Anterior cingulate cortex (tissue), 58 donors: ENCODE measurements at places on chromosomes 2 and 18.

GRCh38 chr18:68714366-68714711 lies 569 bp downstream of the TMX3 start:
- no peak for DNase-seq

DNA sequence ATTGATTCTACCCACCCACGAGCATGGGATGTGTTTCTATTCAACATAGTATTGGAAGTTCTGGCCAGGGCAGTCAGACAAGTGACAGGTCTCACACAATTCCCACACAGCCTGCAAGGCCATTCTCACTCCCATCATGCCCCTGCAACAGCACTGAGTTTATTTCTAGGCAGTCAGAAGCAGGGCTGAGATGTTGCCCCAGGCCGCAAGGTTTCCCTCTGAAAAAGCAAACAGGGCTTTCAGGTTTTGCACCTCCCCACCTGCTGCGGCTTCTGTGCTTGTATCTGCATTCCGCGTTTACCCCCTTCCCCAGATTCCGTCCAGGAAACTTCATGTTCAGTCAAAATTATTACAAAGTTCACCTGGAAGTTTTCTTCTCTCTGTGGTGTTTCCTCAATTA lies 9.4 kb upstream of the TACR1 start:
- DNase-seq = no peak

DNA sequence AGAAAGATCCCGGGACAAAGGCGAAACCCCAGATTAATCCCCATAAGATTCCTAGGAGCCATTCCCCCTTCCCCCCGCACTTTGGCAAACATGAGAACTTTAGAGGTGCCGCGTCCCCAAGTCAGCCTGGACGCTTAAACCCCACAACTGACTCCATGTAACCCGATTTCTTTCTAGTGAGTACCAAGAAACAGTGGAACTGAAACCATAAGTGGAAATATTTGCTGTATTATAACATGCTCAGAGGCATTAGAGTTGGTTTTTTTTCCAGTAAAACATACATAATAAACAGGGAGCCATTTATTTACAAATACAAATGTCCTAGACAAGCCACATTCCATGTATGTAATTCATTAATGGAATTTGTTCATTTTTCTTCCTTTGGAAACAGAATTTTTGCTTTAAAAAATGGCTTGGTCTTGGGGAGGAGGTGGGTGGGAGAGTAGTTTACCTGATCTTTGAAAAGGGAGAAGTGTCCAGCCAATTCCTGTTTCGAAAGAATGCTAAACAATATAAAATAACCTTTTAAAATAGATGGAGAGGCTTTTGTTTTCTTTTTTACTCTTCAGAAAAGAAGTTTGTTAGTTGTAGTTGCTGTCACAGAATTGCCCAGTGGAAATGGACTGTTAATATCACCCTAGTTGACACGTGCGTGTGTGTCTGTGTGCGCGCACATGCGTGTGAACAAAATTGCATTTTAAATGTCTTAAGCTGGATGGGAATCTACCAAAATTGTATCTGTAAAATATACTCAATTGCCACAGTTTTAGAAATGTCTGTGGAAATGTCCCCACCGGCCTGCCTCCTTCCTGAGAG lies 10.6 kb downstream of the POU3F3 start:
- DNase-seq = no peak

GRCh38 chr18:11581286-11581685 lies 28.1 kb upstream of the SLC35G4 start:
- DNase-seq = no peak

DNA sequence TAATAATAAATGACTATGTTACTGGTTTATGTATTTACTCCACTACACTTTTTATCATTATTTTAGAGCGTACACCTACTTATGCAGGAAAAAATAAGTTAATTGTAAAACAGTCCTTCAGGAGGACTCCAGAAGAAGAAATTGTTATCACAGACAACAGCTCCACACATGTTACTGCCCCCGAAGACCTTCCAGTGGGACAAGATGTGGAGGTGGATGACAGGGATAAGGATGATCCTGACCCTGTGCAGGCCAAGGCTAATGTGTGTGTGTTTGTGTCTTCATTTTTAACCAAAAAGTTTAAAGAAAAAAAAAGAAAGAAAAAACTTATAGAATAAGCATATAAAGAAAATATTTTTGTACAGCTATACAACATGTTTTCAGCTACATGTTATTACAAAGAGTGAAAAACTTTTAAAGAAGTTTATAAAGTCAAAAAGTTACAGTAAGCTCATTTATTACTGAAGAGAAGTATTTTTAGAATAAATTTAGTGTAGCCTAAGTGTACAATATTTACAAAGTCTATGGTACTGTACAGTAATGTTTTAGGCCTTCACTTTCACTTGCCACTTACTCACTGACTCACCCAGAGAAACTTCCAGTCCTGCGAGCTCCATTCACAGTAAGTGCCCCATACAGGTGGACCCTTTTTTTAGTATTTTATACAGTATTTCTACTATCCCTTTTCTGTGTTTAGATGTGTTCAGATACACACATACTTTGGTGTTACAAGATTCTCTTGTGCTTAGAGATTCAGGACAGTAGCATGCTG lies 7.5 kb downstream of the TGFBRAP1 start:
- DNase-seq = no peak

- no peak for DNase-seq
Measured at GRCh38 chr2:36560726-36561125, 37.2 kb downstream of the FEZ2 start.

DNA sequence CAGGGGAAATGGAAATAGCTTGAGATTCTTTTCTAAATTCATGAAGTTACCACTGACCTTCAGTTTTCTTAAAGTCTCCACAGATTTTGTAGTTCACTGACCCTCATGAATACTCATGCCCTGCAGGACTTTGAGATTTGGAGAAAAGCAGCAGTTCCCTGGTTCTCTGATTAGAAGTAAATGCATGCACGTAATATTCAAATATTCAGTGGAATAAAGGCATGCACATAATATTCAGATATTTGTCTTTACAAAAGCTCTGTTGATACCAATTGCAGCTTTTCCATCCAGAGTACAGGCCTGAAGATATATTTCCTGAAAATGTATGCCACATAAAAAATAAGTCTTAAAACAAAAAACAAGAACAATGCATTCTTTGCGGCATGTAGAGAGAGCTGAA lies 219.8 kb downstream of the ADCYAP1 start:
- DNase-seq = no peak

DNA sequence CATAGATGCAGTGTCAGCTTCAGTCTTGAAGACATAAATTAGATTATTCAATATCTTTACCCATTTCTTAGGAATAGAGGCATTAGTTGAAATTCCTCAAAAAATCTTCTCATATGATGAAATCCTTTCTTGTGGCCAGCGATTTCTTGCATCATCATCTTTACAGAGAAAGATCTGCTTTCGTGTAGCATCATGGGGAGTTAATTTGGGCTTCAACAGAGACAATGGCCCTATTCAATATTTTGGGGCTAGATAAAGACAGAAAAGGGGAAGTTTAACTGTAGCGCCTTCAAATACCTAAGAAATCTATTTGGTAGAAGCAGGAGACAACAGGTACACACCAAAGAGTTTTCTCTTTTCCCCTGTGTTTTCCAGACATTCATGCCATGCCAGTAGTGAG lies 73.8 kb downstream of the TGFA start:
- no peak for DNase-seq

DNA sequence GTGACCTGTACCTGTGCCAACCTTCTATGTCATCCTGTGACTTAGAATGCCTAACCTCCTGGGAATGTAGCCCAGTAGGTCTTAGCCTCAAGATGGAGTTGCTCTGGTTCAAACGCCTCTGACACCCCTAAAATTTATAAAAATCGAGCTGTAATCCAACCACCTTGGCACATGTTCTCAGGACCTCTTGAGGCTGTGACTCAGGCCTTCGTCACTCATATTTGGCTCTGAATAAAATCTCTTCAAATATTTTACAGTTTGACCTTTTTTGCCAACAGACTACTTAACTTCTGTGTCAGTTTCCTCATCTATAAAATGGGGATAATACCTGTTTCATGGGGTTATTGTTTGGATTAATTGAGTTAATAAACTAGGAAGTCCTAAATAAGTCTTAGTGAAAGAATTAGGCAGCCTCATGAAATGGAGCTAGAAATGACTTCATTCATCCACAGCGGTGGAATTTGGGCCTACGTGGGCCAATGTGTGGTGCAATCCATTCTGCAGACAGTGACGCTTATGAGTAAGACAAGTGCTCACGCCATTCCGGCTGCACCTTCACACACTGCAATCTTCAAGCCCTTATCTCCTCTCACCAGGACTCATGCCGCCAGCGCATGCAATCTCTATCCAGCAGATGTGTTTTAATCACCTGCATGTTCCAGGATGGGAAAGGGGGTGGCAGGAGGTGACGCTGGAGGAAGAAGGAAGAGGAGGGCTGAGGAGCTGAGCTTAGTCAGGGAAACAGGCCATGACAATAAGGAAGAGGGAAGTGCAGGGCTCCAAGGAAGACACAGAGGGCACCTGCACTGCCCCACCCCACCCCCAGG lies 2.0 kb upstream of the UBE2F start:
- no peak for DNase-seq

GRCh38 chr2:62427146-62427545 lies 78.8 kb downstream of the TMEM17 start:
- DNase-seq = no peak

DNA sequence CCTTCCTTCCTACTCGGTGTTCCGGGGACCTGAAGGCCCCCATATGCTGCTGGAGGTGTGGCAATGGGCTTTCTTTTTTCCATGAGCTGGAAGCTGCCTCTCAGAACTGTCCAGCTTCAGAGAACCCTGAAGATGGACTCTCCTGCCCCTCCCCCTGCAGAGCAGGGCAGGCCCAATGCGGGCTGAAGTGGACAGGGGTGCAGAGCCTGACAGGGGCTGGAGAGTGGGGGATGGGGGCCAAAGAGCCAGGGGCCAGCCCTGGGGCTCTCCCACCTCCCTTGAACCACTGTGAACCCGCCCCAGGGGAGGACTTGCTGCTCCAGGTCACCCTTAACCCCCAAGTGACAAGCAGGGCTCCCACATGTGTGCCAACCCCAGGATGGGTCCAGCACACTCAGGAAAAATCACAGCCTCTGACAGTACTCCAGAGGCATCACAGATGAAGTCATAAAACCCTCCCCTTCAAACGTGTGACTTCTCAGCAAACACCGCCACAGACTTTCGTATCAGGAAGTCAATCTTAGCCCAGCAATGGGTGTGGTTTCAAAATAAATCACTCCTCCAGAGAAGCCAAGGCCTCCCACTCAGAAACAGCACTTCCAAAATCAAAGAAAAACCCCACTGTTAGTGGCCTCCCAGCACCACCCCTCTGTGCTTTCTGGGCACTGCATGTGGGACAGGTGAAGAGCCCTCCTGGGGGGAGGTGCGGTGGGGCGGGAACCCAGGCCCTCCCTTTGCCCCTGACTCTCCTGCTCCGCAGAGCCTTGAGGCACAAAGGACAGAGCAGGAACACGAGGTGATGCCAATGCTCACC lies 135.8 kb downstream of the HDAC4 start:
- DNase-seq = no peak

DNA sequence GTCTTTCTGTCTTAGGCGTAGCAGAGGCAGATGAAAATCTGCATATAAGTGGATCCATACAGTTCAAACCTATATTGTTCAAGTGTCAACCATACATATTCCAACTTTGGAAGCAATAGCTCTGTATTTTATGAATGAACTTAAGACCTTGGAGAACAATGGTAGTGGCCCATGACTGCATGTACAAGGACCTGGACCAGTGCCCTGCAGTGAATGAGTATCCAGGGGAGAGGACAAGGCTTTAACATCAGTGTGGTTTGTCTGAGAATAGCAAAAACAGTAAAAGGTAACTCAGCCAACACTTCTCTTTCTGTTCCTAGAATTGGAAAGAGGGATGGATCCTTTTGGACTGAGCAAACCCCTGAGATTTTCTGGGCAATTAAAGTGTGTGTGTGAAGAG lies 230.8 kb upstream of the LINC00305 start:
- no peak for DNase-seq

- DNase-seq = no peak
Measured at GRCh38 chr18:73975266-73975665, 172.4 kb downstream of the FBXO15 start.

DNA sequence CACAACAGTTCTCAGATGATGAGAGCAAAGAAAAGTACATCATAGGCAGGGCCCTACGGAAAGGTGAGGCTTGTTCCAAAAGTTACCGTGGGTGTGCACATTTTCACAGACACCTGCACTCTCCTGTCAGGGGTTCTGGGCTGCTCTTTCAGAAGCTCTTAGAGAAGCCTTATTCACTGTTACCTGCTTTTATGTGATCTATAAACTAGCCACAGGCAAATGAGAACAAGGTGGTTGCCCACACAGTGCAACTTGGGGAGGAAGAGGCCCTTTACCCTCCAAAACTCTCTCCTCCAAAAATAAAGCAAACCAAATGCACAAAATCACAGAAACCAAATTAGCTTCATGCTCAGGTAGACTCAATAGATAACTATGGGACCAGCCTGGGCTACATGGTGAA lies 11.1 kb upstream of the CUL3 start:
- DNase-seq = no peak

DNA sequence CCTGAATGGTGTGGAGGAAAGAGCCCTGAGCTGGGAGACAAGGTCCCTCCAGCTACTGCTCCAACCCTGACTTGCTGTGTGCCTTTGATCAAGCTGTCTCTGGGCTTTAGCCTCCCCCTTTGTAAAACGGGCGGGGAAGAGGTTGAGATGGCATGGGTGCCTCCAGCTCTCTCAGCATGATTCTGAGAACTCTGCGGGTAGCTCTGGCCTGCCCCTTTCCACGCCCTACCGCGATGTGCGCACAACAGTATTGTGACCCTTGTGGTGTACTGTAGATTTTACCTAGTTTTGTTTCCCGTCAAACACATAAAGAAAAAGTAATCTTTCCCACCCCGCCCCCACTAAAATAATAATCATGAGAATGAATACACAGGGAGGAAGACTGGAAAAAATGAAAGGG lies 5.3 kb downstream of the CD8A start:
- no peak for DNase-seq

DNA sequence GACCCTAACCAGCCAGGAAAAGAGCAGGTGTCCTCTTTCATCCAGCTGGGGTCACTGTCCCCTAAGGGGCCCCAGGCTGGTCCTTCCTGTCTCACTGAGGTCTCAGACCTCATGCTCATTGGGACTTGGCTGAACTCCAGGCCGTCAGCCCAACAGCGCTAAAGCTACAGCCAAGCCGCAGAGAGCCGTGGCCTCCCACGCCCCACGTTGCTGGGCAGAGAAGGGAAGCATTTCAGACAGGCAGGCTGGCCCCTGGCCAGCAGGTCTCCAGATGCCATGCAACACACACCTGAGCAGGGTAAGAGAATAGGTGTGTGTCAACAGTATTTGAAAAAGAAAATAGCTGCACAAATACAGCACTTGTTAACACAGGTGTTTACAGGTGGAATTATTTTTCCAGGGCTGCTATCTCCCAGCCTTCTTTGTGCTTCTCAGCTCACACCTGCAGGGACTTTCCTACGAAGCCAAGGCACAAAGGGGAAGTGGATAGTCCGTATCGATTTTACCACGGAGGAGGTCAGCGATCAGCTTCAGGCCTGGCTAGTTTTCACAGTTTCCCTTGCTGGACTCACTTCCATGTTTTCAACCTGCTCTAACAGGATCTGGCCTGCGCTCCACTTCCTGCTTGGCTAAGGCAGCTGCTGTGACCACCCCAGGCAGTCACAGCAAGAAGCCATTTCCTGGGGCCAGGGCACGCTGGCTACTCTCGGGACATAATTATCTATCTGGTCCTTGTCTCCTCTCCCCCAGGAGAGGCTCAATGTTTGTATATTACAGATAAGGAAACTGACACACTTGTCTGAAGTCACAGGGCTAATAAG lies 156.1 kb upstream of the ID2 start:
- DNase-seq = no peak

- no peak for DNase-seq
Measured at GRCh38 chr2:208252716-208253492, 2.0 kb downstream of the IDH1 start.
